ENCODE measurements at places on chromosomes 3 and 15.

GRCh38 chr3:141561426-141562034 lies 74.7 kb downstream of the RASA2 start:
- no peak for DNase-seq

DNA sequence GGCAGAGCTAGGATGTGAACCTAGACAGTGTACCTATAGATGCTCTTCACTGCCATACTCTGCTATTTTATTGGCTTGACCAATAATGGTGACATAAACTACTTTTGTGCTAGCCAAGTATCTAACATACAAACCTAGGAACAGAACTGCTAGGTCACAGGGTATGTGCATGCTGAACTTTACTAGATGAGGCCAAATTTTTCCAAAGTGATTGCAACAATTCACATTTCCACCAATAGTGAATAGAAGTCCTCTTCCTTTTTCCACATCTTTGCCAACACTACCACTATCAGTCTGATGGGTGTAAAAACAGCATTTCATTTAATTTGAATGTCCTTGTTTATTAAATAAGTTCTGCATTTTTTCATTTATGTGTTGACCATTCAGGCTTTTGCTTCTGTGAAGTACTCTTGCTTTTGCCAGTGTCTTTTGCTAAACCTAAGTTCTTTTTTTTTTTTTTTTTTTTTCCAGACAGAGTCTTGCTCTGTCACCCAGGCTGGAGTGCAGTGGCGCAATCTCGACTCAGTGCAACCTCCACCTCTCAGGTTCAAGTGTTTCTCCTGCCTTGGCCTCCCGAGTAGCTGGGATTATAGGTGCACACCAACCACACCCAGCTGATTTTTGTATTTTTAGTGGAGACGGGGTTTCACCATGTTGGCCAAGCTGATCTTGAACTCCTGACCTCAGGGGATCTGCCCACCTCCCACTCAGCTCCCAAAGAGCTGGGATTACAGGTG lies 54.1 kb downstream of the DCAF1 start:
- no peak for DNase-seq

GRCh38 chr3:59249698-59250361 lies 200.0 kb upstream of the CFAP20DC start:
- no peak for DNase-seq

DNA sequence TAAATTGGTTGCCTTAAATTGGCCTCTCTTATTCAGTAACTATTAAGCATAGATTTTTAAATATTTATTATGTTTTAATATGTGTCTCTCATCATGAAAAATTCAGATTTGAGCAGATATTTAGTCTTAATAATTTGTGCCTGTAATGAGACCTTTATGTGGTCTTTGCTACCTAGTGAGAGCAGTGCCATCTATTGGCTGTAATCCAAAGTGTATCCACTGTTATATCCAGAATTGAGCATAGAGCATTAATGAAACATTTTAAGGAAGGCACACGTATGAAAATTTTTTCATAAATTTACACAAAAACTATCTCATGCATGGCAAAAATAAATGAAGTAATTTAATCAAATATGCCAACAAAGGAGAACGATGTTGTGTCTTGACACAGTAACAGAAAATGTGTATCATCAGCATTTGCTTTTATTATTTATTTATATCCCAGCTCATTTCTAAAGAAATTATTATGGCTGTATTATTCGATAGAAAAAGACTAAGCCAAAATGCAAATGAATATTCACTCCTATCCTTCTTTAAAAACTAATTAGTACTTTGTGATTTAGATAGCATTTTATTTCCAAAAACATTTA lies 203.5 kb downstream of the RSRC1 start:
- DNase-seq, result no peak

DNA sequence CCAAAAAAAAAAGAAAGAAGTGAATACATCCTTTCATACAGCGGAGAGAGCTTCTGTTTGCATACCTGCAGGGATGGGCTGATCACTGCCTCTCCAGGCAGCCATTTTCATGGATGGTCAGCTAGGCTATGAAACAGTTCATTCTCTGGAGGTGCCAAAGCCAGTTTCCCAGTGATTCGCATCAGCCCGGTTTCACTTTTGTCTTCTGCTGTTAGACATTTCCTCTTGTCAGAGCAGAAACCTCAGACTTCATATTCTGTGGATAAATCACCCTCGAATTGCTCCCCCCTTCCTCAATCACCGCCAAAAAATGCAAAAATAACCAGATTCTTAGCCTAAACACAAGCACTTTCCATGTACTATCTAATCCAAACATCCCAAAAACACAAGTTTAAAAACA lies 225.6 kb downstream of the ADAMTS9 start:
- DNase-seq, result no peak

- no peak for DNase-seq
Observed at GRCh38 chr3:129460155-129460554, 20.1 kb downstream of the IFT122 start.

DNA sequence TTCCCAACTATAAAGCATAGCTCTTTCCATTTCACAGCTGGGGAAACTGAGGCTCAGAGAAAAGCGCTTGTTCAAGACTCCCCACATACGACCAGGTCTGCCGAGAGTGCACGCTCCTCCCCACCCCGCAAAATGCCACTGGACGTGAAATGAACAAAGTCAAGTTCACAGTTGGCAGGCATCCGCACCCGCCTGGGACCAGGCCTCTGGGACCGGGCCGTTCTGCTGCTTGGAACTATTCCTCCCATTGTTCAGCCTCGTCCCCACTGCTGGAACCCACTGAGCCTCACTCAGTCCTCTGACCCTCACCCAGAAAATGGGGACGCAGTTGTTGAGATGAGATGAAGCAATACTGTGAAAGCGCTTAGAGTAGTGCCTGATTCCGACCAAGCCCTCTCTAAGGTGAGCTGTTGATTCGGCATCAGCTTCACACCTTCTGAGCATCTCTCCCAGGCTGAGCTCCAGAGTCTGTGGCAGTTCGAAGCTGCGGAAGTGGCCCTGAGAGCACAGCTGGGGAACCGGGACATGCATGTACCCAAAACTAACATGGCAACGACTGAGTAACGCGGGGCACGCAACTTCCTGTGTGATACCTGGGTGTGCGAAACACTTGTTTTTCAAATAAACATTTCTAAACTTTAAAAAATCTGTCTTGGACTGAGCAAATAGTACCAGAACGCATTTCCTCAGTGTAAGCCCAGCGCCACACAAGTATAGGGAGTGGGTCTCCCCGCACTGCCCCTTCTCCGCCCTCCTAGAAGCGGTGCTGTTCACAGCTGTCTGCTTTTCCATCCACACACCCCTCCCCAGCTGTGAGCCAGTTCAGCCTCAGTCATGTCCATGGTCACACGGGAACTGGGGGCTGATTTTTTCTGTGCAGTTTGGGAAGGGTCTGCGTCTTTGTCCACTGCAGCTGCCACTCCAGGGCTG lies 93.4 kb downstream of the CHSY1 start:
- no peak for DNase-seq

- DNase-seq, result no peak
Observed at GRCh38 chr15:90465930-90466567, 63.7 kb upstream of the CRTC3 start.
